ENCODE measurements at places on chromosomes 16 and 17. TPM values are rescaled to one million over a fixed set of nuclear protein-coding genes. Genes with fewer than 3 reads are reported as not detected.

- DNase-seq = no peak
Measured at GRCh38 chr17:3924512-3925350, 8.5 kb upstream of the P2RX1 start.

RAI1 gene
- polyA plus RNA-seq = 10.9 TPM

- DNase-seq = no peak
Measured at GRCh38 chr17:29574732-29575510, 6.4 kb downstream of the TP53I13 start.

AATK gene
- 1.9 TPM for polyA plus RNA-seq

DNA sequence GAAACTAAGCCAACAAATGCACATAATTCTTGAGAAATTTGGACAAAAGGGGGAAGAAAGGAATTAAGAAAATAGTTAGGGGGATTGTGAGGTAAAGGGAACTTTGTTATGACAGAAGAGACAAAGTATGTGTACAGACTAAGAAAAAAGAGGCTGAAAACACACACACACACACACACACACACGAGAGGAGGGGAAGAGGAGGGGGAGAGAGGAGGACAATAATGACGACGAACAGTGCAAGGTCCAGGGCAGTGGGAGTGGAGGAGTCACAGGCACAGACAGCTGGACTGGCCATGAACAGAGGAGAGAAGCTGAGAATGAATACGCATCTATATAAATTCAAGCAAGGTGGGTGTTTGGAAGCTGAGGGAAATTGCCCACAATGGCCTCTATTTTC, 44.6 kb downstream of the MARVELD3 start:
- no peak for DNase-seq

- DNase-seq = no peak
Measured at GRCh38 chr17:48406936-48407567, 23.0 kb downstream of the SKAP1 start.

- DNase-seq = no peak
Measured at GRCh38 chr17:55577687-55578086, 66.4 kb upstream of the SMIM36 start.
